ENCODE measurements at places on chromosomes 5 and 9. TPM values are rescaled to one million over a fixed set of nuclear protein-coding genes. Genes with fewer than 3 reads are reported as not detected.

GRCh38 chr5:169302491-169303118 is 1.7 kb upstream of the SLIT3 start:
- DNase-seq: peak; percentile 83

DNA sequence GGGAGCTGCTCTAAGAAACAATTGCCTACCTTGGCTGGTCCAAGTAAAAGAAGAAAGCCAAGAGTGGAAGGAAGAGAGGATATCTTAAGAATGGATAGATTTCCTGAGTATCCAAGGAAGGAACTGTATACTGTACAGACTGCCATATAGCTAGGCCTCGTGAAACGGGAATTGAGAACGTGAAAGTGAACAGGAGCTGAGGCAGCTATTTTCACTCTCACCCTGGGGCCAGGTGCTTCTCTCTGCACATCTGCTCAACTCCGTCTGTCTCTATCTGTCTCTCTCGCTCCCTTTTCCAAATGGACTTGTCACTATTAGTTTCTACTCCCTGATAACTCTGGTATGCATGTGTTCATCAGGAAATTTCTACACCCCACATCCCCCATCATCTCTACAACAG is 35.9 kb upstream of the TESK1 start:
- no peak for DNase-seq

GRCh38 chr5:58246461-58246944 is 213.4 kb downstream of the PLK2 start:
- DNase-seq: no peak

- DNase-seq: no peak
Observed at GRCh38 chr9:81455462-81456219, 233.7 kb downstream of the TLE1 start.

- DNase-seq: no peak
Observed at GRCh38 chr9:134575103-134575900, 66.3 kb upstream of the COL5A1 start.

DNA sequence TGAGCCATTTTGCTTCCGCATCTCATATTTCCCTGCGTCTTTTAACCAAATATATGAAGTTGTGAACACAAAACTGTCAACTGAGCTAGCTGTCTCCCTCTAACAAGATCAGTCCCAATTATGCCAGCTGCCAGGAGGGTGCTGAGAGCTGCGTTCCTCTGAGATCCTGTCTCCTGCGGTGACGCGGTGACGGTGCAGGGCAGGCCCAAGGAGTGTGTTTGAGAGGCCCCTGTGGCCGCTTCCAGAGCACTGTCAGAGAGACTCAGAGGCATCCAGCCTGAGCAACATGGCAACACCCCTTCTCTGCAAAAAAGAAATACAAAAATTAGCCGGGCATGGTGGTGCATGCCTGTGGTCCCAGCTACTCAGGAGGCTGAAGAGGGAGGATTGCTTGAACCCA is 126.3 kb upstream of the FOXD4L5 start:
- no peak for DNase-seq

GRCh38 chr9:38301376-38302106 is 91.0 kb upstream of the ALDH1B1 start:
- no peak for DNase-seq

GRCh38 chr9:69535286-69535832 is 136.8 kb downstream of the APBA1 start:
- DNase-seq: no peak

DNA sequence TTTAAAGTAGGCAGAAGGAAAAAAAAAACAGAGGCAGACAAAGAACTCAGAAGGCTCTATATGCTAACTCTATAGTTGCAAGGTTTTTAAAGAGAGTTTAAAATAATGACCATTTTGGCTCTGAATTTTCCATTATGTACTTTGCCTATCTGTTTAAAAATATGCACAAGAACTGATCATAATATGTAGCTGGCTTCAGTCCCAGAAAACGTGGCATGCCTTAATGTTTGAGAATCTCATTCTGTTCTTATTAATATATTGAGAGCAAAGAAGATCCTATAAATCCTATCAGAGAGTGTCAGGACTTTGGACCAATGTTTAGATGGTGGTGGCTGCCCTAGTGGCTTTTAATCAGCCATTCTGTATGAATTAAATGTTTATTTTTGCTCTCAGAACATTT is 121.5 kb downstream of the JMY start:
- no peak for DNase-seq

GRCh38 chr9:99903393-99903792 is 3.1 kb upstream of the STX17 start:
- no peak for DNase-seq

- DNase-seq: no peak
Observed at GRCh38 chr5:39455645-39456044, 30.9 kb upstream of the DAB2 start.

DNA sequence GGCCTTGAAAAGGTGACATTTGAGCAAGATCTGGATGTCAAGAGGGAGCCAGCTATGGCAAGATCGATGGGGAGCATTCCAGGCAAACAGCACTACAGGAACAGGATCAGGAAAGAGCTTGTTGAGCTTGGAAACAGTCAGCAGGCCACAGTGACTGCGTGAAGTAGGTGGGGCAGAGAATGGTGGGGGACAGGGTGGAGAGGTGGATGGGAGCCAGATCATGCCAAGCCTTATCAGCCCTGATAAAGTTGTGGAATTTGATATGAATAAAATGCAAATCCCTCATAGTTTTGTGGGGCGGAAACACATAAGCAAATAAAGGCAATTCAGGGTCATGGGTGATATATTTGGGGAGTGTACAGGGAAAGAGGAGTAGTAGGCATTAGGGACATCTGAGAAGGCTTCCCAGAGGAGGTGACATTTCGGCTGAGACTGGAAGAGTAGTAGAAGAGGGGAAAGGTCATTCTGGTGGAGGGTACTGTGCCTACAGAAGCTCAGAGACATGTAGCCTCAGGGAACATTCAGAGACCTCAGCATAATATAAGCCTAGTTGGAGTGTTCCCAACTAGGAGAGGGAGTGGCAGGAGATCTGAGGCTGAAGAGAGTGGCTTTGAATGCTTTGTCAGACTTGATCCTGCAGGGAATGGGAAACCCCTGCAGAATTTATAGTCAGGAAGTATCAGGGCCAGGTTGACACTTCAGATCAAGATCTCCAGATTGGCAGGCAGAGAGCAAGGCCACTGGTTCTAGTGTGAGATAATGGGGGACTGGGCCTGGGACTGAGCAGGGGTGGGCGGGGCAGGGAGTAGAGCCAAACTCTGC is 9.7 kb upstream of the CYSTM1 start:
- no peak for DNase-seq

- no peak for DNase-seq
Observed at GRCh38 chr5:37055383-37055990, 178.9 kb downstream of the NIPBL start.

DNA sequence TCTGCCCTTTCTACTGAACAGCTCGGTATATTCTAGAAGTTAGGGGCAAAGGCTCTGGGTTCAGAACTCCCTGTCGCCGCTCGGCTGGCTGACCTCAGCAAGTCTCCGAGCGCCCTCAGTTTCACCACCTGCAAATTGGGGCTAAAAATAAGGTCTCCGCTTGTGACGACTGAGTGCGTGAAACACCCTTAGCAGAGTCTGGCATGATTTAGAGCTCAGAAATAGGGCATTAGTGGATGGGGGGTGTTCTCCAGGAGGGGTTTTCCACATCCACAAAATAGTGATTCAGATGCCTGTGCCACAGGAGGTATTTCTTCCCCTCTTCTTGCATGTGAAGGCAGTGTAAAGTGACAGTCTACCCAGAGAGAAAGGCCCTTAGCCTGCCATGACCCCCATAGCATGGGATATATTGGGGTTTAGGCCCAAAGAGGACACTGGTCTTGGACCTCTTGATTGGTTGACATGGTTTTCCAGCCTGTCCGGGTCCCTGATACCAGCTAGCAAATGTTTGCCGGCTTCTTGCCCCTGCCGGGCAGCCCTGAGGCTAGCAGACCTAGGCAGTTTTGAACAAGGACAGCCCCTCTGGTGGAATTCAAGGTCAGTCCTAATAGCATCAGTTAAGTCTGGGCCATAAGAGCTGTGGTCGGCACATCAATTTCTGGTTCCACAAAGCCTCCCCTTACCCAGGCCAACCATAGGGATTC is 1.4 kb downstream of the ERGIC1 start:
- no peak for DNase-seq

DNA sequence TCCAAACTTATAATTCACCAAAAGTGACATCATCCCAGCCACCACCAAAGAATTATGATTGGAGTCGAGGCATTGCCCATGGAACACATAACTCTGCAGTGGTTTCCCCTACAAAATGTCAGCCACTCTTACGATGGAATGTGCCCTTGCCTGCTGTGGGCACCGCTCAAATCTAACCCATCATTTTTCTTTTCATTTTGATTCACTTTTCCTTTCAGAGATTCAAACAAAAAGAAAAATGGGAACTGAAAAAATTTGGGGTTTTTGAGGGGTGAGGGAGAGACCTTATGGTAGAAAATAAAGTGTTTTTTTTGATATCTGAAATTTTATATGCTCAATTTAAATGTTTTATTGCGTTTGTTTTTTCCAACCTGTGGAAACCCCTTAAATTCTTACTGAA is 28.1 kb downstream of the SMARCA2 start:
- DNase-seq: no peak

DNA sequence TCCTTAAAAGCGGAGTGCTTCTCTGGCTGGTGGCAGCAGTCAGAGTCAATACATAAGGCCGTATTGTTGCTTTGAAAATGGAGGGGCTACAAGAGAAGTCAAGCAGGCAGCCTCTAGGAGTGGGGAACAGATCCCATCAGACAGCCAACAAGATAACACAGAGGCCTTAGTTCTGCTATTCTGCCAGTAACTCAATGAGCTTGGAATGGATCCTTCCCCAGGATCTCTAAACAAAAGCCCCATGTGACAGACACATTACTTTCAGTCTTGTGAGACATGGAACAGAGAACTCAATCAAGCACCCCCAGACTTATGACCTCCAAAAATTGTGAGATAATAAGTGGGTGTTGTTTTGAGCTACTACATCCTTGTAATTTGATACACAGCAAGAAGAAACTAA is 158.6 kb downstream of the RFX3 start:
- DNase-seq: no peak

GRCh38 chr9:87880116-87880515 is 2.6 kb upstream of the SPATA31E1 start:
- no peak for DNase-seq

GRCh38 chr5:157187046-157187754 is 6.6 kb downstream of the ITK start:
- no peak for DNase-seq

DNA sequence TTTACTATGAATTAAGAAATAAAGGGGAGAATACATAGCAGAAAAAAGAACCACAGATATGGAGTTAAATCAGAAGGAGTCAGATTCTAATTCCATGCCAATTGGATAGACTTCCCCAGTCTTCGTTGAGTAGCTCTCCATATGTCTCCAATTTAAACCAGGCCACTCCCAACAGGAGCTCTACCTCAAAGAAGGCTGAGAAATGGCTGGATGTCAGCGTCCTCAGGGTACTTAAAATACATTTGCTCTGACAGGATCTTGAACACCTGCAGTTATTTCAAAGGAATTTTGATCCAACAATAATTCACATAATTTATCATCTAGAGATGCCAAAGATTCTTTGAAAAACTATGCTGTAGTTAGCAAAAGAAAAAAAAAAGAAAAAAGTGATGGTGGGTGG is 133.9 kb upstream of the FBN2 start:
- DNase-seq: no peak

DNA sequence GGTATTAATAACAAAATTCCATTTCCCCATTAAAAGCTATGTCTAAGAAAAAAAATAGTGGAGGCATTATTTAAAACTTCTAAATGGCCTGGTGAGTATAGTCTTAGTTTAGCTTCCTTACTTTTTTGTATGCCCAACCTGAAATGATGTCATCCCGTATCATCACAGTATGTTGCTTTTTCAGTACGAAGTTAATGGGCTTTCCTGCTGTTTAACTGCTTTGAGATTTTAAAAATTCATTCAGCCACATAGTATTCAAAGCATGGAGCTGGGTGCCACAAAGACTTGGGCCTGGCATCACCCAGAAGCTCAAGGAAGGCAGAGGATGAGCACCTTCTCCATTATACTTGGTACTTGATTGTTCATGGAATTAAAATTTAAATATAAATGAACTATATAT is 7.4 kb downstream of the F2RL2 start:
- no peak for DNase-seq

DNA sequence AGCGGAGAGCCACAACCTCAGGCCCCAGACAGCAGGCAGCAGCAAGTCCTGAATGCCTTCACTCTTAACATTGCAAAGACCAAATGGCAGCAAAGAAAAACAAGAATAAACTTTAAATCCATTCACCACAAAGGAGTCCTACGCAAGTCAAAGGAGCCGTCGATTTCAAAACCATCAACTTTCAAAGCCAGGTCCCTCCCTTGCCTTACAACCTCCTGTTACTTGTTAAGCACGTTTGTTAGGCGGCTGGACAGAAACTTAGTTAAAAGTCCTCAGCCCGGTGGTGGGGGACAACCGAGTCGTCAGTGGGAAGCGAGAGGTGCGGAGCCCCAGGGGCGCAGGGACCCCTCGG is 938 bp downstream of the LPAR1 start:
- no peak for DNase-seq

DNA sequence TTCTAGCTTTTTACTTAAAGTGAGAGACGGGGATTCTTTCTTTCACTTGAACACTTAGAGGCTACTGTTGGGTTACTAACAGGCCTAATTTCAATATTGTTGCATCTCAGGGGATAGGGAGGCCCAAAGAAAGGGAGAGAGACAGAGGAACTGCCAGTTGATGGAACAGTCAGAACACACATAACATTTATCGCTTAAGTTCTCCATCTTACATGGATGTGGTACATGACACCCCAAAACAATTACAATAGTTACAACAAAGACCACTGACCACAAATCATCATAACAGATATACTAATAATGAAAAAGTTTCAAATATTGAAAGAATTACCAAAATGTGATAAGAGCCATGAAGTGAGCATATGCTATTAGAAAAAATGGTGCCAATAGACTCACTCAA is 4.3 kb upstream of the RIC1 start:
- no peak for DNase-seq

GRCh38 chr5:100802208-100802607 is 100.9 kb downstream of the ST8SIA4 start:
- DNase-seq: no peak

GRCh38 chr9:113184539-113184938 is 33.7 kb downstream of the SLC31A2 start:
- DNase-seq: no peak

GRCh38 chr5:130227699-130228098 is 323.4 kb downstream of the CHSY3 start:
- DNase-seq: no peak

Gene PCDHGC5
- total RNA-seq: 0.78 TPM

Gene IQGAP2
- 66.0 TPM for total RNA-seq

Gene PSD2
- 0.13 TPM for total RNA-seq

Gene FRRS1L
- 2.2 TPM for total RNA-seq

Gene C6
- not detected for total RNA-seq

Gene SPATA31C1
- total RNA-seq: not detected

Gene ELAVL2
- total RNA-seq: 21.9 TPM

Gene ACO1
- 45.4 TPM for total RNA-seq

Gene MYMK
- not detected for total RNA-seq

Gene HAND1
- not detected for total RNA-seq

Gene COL27A1
- 22.8 TPM for total RNA-seq

Gene CCNI2
- 1.4 TPM for total RNA-seq

Gene GRM6
- not detected for total RNA-seq

Gene NEURL1B
- total RNA-seq: 5.7 TPM

Gene PCDHB12
- 2.0 TPM for total RNA-seq

Gene ROR2
- 4.3 TPM for total RNA-seq

All from H1 (cell line).